ENCODE measurements at places on chromosomes 16 and 17.

- no peak for DNase-seq
Measured at GRCh38 chr17:17502741-17503565, 6.8 kb upstream of the RASD1 start.

DNA sequence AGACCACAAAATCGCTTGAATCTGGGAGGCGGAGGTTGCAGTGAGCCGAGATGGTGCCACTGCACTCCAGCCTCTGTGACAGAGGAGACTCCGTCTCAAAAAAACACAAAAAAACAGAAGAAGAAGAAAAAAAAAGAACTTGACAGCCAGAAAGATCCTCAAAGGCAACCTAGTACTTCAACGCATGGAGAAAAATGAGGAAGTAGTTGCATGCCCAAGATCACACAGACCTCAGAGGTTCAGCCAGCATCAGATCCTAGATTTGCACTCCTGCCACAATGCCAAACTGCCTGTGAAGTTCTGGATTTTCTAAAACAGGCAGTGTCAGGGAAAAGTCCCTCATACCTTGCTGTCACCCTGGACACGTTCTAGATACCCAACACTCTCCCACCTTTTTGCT is 1.5 kb downstream of the ATPAF2 start:
- DNase-seq = no peak

- no peak for DNase-seq
Measured at GRCh38 chr16:53084141-53084541, 29.4 kb downstream of the CHD9 start.

GRCh38 chr17:40024901-40025300 is 9.7 kb downstream of the CSF3 start:
- DNase-seq = no peak

GRCh38 chr17:51147650-51148049 is 5.7 kb upstream of the NME1 start:
- no peak for DNase-seq

DNA sequence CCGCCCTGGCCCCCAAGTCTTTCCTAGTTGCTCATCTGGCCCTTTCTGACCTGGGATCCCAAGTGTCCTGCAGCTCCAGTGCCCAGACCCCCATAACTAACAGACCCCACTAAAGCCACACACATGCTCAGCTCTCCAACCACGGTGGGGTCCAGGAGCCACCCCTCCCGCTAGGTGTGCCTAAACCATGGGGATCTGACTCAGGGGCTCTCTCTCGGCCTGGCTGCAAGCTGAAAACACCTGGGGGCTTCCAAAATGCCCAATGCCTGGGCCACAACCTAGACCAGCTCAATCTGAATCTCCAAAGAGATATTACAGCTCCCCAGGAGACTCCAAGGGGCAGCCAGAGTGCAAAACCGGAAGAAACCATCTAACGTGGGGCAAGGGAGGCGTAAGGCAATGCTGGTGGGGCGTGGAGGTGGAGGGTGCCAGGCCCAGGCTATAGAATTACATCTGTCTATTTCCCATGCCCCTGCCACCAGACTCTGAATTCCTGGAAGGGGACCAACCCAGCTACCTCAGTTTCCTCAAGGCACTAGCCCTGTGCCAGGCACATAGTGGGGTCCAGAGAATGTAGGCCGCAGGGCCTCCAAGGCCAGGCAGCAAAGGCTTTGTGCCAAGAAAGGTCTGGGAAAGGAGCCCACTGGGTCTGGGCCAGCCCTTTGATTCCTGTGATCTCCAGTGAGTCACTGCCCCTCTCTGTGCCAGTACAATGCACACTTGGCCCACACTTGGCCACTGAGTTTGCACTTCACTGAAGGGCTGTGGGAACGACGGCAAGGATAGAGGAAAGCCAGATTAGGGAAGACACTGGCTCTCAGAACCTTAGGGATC is 3.3 kb downstream of the CD2BP2 start:
- DNase-seq = no peak

- DNase-seq = no peak
Measured at GRCh38 chr17:48513097-48513496, 17.7 kb downstream of the HOXB1 start.

- no peak for DNase-seq
Measured at GRCh38 chr16:71351558-71351901, 7.0 kb upstream of the CALB2 start.

DNA sequence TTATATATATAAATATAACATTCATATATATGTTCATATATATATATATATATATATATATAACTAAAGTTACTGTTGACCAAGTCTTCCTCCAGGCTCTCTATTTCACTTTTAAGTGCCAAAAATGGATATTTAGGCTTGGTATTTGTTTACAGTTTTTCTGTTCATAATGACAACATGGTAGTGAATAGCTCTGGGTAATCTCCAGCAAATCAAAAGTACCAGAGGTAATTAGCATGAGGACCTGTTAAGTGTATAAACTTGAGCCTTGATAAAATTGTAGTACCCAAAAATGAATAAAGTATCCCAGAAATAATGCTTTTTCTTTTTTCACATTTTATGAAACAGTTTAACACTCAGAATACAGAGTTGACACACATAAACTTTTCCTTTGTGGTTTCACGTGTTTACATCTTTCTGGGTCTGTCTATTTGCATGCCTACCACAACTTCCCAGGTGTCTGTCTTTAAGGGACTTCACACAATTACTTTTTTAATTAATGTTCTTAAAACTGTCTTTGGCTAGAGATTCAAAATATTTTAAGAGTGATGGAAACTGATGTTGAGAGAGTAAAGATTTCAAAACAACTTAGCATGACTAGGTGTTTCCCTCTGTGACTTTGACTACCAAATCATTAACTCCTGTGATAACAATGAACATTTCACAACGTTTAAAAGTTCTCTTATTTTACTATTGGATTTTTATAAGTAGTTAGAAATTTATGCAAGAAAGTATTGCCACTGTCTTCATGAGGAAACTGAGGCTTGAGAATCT is 47.9 kb downstream of the RABEP1 start:
- DNase-seq = no peak

DNA sequence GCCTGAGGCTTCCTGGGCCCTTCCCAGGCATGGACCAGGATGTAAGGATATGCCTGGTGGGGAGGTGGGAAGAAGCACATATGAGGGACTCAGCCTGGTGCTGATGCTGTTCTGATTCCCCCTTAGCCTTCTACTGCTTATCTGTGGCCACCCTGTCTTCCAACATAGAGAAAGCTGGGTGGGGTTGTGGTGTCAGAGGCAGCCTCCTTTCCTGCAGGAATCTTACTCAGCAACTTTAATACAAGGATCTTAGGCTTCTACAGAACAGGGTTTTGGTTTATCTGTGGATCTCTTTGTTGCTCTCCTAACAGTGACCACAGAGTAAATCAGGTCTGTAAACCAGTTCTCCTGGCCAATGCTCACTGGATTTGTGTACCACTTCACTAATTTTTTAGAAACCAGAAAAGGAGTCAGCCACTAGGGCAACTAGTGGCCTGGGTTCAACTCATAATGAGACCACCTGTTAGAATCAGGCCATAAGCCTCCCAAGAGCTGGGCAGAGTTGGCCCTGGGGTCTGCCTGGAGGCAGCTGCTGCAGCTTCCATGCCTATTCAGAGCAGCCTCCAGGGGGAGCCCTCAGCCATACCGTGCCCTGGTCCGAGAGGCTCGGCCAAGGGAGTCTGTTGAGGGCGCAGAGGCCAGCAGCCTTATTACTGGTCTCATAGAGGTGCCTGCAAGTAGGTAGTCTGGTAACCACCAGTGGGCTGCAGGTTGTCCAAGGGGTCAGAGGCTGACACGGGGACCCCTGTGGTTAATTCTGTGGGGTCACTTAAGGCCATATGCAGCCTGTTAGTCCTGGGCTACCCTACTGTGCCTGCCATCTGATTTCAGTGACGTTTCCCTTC is 7.1 kb downstream of the HAS3 start:
- DNase-seq = no peak

- no peak for DNase-seq
Measured at GRCh38 chr17:29787995-29788394, 142.0 kb downstream of the SSH2 start.

GRCh38 chr17:828761-829160 is 46.6 kb downstream of the MRM3 start:
- DNase-seq = no peak

- DNase-seq = no peak
Measured at GRCh38 chr17:1732833-1733321, 8.4 kb downstream of the WDR81 start.

GRCh38 chr17:2967515-2967914 is 95.9 kb downstream of the OR1D5 start:
- DNase-seq = no peak

- DNase-seq = peak; percentile 68
Measured at GRCh38 chr17:37047631-37048104, 98.9 kb downstream of the AATF start.

GRCh38 chr16:69094501-69094900 is 11.0 kb upstream of the HAS3 start:
- no peak for DNase-seq

GRCh38 chr16:16009401-16009800 is 60.0 kb downstream of the ABCC1 start:
- DNase-seq = no peak

DNA sequence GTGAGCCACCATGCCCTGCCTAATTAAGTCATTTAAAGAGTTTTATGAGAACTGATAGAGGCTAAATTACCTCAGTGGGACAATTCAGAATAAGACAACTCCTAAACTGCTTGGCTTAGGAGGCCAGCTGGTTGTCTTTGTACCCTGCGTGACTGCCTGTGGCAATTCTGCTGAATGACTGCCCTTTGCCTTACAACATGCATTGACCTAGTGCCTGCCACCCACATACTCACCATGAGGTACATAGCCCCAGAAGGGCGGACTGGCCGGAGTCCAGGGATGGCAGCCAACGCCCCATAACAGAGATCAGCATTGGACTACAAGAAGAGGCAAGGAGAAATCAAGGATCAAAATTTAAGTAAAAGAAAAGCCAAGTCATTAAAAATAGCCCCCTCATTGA is 7.3 kb downstream of the TAT start:
- no peak for DNase-seq
